Neural crest cell (in vitro differentiated cells): ENCODE measurements at places on chromosomes 12 and 14.

DNA sequence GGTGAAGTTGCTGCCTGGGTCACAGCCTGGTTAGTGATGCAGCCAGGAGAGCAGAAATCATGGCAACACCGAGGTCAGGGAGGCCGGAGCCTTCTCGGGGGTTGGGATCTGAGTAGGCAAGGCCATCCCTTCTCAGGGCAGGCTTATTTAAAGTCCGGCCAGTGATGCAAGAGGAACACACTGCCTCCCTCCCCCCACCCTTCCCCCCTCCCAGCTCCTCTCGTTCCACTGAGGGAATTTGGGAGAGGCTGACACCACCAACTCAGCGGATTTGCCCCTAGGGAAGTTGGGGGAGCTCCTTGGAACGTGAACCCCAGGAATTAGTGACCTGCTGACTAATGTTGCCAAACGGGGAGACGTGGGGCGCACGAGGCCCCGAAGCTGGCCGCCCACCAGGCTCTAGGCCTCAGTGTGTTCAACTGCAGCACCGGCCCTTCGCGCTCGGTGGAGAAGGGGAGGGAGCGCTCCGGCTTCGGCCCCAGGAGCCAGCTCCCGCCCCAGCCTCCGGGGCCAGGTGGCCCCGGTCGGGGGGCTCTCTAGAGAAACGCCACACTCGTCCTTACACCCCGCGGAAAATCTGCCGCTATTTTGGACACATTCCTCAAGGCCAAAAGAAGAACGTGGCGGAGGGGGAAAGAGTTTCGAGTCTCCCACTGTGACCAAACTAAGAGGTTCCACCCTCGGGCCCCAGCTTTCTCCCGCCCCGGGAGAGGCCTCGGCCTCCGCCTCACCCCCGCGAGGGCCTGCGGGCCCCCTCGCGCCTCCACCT, 1.6 kb downstream of the CTDSP2 start:
- DNase-seq = no peak

DNA sequence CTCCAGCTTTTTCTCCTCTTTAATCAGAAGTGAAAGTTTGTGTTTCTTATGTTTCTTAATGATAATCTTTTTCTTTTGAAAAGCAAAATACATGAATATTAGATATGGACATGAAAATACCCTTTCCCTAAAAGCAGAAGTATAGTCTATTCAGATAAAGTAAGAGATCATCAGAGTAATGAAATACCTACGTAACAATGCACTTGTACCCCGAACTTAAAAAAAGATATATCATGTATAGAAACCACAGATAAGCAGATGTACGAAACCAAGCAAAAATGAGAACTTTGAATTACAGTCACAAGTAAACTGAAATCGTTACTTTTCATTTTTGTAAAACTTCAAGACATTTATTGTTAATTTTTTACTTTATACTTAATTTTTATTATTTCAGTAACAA, 1.5 kb upstream of the GPR65 start:
- no peak for DNase-seq

GRCh38 chr14:100837805-100838350, 12.0 kb downstream of the MEG3 start:
- DNase-seq = no peak

DNA sequence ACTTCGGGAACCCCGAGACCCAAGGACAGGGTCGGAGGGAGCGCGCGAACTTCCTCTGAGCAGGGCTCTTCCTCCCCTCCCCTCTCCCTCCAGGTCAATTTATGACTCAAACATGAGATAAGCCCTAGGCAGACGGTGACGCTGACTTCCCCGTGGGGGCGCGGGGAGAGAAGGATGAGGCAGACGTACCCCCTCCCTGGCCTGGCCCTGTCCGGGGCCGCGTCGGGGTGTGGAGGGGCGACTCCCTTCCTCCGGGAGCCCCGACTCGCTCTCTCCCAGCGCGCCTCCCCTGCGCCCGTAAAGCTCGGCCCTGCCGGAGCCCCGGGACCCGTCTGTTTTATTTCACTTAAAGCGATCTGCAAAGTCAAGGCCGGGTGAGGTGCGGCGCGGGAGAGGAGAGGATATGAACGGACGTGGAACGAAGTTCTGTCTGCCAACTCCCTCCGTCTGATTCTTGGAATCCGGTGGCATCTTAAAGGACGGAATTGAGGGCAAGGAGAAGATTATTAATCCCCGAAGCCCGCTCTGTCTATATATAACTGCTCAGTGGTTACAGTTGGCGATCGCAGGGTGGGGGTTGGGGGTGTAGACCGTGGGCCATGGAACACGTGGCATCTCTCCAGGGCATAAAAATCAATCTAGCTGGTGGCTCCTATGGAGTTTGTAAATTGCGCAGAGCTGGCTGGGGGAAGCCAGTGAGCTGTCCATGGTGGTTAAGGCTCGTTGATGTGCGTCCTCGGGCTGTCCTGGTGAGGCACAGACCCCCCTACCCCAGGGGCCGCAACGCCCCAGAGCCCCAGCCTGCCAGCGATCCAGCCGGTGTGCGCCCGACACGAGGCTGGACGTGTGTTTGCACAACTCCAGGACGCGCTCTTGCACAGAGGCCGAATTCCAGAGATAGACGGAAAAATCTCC, 2.9 kb upstream of the PTHLH start:
- peak; percentile 20 for DNase-seq

GRCh38 chr14:57435923-57436322, 45.5 kb downstream of the NAA30 start:
- no peak for DNase-seq

DNA sequence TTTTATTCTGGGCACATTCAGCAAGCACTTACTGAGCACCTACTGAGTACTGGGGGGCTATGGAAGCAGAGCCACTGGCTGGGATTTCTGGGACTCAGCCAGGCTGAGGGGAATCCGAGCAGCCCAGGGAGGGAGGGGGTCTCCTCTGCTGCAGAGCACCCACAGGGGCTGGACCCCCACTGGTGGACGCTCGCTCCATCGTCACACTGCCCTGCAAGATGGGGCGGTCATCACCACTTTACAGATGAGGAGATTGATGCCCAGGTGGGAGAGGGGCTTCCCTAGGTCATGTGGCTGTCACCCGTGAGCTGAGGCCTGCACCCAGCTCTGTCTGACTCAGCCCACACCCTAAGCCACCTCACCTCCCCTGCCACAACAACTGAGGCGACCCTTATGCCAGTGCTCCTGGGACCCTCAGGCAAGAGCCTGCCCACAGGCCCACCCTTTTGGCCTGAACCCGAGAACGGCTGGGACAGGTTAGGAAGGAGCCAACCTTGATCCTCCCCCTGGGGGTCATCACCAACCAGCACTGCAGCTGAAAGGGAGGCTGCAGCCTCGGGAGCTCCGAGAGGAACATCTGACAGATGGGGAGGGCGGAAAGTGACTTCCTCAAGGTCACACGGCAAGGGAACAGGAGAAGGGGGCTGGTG, 74.4 kb downstream of the SERPINA3 start:
- DNase-seq = no peak
